ACHN (cell line): ENCODE measurements at places on chromosomes 16 and 17.

GRCh38 chr16:70685938-70686375 lies at the start of gene MTSS2:
Gene MTSS2, minus strand, starts transcription at chr16:70686053. Its CDS starts 262 bp downstream, at chr16:70685791.
- peak; percentile 89 for DNase-seq

GRCh38 chr16:75787440-75787839 lies 61.1 kb upstream of the CPHXL start:
- DNase-seq: no peak

- DNase-seq: no peak
These were observed 581.0 kb upstream of the CDH11 start for GRCh38 chr16:65702707-65703402.

- no peak for DNase-seq
These were observed 72.9 kb upstream of the ZNF469 start for GRCh38 chr16:88309908-88310265.

- DNase-seq: no peak
These were observed 658 bp upstream of the DUSP3 start for GRCh38 chr17:43779145-43780125.

- DNase-seq: peak; percentile 83
These were observed 32.1 kb downstream of the ABR start for GRCh38 chr17:1147664-1148063.

- DNase-seq: no peak
These were observed 361.3 kb downstream of the PMP22 start for GRCh38 chr17:14903854-14904253.

- peak; percentile 78 for DNase-seq
These were observed 9.6 kb upstream of the MTSS2 start for GRCh38 chr16:70695331-70696070.

DNA sequence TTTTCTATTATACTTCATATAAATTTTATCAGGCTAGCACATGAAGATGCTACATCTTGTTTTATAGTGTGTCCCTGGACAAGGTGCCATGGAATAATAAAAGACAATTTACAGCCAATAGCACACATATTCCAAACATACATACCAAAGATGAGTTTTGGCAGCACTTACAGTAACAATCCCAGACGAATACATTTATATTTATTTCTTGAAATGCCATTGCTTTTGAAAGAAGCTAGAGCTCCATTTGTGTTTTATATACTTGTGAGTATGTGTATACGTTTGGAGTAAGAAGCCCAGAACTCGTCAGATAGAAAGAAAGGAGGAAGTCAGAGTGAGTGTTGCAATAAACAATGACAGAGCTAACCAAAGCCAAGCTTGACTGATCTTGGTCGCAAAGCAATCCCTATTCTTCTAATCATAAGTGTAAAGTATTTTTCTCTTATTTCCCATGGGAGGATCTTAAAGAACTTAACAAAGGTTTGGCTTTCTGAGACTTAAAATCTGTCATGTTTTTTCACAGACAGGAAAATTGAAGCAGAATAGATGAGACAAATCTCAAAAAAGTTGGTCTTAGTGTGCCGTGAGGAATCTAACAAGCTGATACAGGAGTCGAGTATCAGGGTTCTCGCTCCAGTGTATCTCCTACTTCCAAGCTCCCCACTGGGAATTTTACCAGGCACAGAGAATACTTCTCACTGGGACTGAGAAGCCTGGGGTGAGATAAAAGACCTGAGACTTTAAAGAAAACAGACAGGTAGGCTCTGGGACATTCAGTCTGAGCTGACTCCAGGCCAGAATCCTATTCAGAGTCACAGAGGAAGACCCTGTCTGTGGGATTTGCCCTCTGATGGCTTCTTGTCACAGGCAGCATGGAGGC lies 175.4 kb downstream of the AATF start:
- no peak for DNase-seq

DNA sequence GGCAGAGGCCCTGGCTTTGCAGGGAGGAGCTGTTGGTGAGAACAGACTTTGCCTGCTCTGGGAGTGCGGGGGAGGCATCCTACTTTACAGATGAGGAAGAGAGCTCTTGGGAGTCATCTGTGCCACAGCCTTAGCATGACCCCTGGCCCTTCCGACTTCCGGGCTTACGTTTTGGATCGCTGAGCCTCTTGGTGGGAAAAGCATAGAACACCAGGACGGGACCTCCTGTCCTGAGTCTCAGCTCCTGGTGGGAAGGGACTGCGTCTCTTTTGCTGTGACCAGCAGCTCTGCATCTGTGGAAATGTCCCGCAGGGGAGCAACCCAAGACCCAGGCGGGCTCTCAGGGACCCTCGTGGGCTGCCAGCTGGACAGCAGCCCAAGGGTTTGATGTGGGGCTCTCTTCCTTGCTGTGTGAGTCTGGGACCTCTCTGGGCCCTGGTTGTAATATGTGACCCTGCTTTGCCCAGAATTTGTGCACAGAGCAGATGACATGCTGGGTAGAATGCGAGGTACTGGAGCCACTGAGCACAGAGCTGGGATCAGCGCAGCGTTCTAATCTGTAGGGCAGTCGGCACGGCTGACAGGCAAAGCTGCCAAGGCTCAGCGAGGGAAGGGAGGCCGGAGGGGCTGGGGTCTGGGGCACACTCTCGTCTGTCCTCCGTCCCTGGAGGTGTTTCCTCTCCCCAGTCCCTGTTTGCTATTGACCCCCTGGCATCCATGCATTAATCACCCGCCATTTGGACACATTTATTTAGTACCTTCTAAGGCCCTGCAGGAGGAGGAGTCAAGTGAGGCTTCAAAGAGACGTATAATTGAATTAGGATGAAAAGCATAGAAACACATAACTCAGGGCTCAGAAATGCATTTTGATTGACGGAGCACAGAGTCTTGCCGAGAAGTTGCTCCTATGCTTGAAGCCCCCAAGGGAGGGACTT lies 64.0 kb downstream of the NT5M start:
- no peak for DNase-seq

GRCh38 chr17:12053552-12053951 lies 32.9 kb downstream of the MAP2K4 start:
- DNase-seq: no peak

DNA sequence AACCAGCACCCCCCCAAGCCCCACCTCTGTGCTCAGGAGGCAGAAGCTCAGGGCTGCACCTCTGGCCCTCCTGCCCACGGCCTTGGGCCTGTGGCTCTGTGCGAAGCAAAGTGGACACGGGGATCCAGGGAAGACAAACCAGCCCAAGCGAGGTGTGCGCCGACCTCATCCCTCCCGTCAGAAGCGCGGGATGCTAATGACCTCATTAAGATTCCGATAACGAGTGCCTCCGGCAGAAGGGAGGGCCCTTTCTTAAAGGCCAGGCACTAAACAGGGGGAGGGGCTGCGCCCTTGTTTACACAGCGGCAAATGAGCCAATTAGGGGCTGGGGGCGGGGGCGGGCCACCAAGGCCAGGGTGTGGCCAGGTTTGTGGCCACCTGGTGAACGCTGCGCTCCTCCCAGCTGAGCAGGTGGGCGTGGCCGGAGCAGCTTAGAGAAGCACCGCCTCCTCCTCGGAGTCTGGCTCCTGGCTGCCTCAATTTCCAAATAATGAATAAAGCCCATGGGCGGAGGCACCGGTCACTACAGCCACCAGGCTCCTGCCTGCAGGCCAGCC lies 3.2 kb downstream of the CBX4 start:
- no peak for DNase-seq

- peak; percentile 31 for DNase-seq
These were observed 58.7 kb downstream of the DYNLRB2 start for GRCh38 chr16:80599466-80599865.

DNA sequence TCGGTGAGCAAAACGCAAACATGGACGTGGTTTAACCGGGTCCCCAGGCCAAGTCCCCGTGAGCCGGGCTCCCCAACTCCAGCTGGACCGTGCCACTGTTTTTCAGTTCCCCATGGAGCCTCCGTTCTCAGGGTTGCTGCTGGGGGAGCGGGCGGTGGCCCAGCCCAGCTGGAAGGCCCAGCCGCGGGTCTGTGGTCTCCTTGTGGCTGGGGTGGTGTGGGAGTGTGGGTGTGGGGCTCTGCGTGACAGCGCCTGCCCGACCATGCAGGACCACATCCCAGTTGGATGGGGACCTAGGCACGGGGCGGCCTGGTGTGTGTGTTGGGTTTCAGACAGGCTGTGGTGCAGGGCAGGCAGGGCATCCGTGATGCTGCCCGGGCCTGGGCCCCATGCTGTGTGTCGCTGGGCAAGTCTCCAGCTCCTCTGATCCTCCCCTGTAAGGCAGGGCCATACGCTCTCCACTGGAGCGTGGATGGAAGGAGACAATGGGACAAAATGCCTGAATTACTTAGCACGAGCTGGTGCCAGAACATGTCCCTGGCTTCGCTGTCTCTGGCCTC lies 40.3 kb downstream of the COX4I1 start:
- no peak for DNase-seq

DNA sequence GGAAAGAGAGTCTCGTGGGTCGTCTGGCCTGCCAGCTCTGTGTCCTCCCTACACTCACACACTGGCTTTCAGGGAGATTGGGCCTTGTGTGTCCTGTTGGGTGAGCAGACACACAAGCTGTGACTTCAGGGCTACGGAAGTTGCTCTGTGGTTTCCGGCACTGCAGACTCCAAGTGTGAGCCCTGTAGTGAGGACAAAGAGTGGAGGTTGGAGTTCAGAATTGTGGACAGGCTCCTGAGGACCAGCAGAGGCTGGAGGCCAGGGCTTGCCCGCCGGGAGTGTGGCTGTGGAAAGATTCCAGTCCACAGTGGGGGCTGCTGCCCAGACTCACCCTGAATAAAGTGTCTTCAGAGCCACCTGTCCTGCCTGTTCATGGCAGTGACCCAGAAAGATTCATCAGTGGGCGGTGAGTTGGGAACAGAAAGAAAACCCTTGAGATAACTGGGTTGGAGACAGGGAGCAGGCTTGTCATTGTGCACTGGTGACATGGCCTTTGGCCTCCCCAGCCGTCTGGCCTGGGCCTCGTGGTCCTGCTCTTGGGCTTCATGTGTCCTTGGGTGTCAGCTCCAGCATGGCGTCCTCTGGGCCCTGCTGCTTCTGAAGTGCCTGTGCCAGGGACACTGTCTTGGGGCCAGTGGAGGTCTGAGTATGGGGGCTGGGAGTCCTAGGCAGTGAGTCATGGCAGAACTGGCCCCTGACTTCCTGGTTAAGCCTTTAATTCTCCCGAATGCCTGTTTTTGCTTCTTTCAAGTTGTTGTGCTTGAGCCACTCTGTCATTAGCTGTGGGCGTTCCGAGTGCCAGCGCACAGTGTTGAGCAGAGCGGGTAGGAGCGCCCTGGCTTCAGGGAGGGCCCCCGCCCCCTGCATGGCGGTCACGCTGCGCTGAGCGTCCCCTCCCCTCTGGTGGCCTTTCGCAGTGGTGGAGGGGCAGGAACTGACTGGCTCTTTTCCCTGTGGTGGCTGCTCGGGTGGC lies 19.9 kb upstream of the ZNF750 start:
- peak; percentile 49 for DNase-seq

- peak; percentile 45 for DNase-seq
These were observed 10.3 kb downstream of the HIC1 start for GRCh38 chr17:2064980-2065785.

DNA sequence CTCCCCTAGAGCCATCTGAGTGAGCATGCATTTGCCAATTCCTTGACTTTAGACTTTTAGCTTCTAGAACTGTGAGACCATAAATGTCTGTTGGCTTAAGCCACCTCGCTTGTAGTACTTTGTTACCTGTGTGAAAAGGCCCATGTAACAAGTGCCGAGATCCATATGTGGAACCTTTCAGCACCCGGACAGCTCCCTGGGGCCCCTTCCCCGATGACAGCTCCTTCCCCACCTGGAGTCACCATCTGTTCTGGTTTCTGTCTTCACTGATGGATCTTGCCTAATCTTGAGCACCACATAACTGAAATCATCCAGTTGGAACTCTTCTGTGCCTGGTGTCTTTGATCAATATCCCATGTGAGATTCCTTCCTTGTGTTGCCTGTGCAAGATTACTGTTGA lies 78.9 kb upstream of the EEF2KMT start:
- DNase-seq: no peak

- no peak for DNase-seq
These were observed 32.6 kb downstream of the MED13 start for GRCh38 chr17:62032480-62032879.

- peak; percentile 51 for DNase-seq
These were observed 1.4 kb downstream of the UBE2I start for GRCh38 chr16:1310832-1311200.

DNA sequence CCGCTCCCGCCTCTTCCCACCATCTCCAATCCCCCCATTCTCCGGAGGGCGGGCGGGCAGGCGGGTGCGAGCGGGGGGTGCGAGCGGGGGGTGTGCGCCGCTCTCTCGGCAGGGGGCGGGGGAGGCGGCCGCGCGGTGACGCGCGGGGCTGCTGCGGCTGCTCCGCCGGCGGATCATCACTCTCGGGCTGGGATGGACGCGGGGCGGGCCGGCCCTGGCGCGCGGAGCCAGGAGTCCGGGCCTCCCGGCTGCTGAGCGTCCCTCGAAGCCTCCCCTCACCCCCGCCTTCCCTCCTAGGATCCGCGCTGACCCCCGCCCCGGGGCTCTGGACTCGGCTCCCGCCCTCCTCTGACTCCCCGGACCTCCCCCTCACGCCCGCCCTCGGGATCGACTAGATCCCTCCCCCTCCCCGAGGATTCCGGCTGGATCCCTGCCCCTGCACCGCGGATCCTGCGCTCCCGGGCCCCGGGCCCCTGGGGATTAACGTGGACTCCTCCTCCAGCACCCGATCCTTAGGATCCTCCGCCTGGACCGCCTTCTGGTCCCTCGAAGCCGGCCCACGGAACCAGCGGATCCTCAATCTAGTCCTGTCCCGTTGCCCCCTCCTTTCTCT lies 946 bp upstream of the TMEM256 start:
- DNase-seq: peak; percentile 45

GRCh38 chr17:63751806-63752205 lies 10.2 kb upstream of the STRADA start:
- no peak for DNase-seq

DNA sequence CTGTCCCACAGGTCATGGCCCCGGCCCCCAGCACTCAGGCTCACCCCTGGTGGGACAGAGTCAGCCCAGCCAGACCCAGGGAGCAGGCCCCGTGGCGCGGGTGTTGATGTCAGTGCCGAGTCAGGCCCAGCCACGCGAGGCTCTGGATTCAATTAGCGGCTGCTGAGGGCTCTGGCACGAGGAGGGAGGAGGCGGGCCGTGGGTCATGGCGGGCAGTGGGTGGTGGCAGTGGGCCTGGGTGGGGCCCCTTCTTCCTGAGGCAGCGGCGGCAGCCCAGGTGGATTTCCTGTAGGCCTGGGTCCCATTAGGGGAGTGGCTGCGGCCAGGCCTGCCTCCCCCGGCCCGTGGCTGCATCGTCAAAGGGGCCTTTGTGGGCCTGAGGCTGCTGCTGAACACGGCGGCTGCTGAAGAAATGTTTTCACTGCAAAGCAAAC lies 12.9 kb downstream of the VASN start:
- no peak for DNase-seq

DNA sequence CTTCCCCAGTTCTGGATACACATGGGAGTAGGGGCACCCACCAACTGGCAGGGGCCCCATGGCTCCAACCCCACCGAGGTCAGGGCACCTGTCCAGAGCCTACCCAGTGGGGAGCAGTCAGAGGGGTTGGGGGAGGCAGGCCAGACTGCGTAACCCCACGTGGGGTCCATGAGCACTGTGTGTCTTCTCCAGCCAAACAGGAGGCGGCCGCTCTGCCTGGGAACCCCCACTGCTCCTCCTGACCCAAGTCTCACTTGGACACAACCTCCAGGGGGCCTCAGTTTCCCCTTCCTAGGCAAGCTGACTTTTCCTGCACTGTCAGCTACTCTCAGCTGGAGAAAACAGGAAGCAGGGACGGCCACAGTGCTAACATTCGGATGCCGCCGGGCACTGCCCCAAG lies 7.5 kb downstream of the ZNF469 start:
- no peak for DNase-seq
